ENCODE measurements at places on chromosomes 13 and 19.

GRCh38 chr19:45158503-45159209, 2.1 kb downstream of the NKPD1 start:
- DNase-seq = no peak

DNA sequence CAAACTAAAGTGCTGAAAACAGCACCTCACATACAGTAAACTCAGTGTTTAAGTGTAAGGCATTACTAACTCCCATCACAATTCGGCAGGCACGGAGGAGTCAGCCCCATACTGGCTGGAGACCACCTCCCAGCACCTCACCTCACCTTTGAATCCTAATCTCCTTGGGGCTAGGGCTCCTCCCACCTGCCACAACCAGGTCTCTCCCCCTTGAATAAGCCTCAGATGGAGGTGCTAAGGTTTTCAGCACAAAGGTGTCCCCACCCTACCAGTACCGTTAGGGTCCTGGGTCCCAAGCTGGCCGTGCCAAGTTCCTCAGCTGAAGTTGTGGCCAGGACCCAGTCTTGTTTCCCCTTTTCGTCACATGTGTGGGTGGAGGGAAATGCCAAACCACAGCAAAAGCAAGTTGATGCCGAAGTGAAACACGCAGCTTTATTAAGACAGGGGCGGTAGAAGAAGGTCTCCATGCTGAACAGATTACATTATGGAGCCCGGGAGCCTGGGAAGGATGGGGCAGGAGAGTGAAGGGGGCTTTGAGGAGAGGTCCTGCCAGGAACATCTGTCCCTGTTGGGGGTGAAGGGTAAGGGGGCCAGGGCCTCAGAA, at the start of gene IGFLR1:
Gene IGFLR1, minus strand, starts transcription at position 332 of the 604 bp plus-strand sequence. CDS start 1,272 bp downstream, outside the sequence.
- DNase-seq = no peak

DNA sequence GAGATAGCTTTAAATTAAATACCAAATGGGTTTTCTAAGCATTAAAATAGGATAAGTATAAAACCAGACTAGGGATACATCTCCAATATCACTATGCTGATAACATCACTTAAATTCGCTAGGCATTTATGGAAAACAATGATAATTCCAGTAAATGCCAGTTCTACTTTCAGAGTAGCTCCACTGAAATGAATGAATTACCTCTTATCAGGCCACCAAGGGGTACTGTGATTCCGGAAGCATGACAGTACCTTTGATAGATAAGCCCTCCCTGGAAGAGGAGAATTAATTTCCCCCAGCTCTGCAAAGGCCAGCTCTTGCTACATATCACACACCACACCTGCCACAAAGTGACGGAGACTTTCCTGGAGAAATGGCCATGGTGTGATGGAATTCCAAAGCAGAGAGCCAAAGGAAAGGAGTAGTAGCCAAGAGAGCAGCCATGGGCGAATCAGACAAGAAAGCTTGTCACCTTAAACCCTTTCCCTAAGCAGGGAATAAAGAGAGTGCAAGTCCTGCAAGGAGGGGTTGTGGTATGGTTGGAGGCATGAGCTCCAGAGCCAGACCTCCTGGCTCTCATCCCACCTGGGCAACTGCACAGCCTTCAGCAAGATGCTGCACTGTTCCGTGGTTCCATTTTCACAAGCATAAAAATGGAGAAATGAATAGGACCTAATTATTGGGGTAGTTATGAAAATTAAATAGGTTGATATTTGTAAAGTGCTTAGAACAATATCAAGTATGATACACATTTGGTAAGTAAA, 423.1 kb downstream of the FGF14 start:
- no peak for DNase-seq

DNA sequence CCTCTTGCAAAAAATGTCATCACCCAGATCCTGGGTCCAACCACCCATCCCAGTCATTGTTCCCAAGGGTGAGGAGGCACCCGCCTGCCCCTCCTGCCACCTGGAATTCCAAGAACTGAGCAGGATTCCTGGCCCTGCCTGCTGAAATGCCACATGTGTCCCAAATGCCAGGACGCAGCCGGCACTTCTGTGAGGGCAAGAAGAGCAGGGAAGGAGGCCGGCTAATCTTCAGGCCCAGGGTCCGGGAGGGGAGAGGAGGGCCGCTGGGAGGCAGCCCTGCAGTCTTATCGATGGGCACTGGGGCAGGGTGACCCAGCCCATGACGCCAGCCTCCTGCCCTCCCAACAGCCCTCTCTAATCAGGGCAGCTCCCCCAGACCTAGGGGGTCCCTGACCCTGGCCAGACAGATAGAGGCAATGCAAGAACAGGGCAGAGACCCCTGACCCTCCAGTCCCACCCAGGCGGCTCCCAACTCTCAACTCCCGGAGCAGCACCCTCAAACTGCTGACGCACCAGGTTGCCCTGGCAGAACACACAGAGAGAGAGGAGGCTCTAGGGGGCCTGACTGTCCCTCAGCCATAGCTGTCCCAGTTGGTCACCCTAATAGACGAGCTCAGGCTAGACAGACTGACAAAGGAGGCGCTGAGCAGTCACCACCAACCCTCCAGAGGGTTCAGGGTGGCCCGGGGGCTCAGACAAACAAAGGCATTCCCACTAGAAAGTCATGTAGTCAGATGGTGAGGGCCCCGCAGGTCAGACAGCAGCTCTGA, 1.5 kb downstream of the MFSD12 start:
- no peak for DNase-seq

- no peak for DNase-seq
Observed at GRCh38 chr13:22487932-22488331, 692.8 kb upstream of the SGCG start.

GRCh38 chr13:51154029-51154555, 43.0 kb upstream of the C13orf42 start:
- no peak for DNase-seq

DNA sequence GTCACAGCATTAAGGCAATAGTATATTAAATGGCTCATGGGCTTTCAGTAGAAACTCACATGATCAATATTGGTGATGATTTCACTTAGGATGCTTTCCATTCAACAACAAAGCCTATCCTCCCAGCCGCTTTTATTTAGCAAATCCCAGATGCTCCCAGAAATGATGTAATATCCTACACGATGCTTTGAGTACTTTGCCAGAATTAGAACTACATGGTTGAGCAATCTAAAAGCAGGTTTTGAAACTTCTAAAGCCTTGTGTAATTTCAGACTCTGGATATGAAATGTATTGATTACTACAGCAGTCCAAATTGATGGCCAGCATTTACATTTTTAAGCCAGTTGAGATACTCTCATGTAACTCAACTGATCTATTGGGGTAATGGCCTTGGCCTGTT, 13.6 kb downstream of the DLEU7 start:
- DNase-seq = no peak

DNA sequence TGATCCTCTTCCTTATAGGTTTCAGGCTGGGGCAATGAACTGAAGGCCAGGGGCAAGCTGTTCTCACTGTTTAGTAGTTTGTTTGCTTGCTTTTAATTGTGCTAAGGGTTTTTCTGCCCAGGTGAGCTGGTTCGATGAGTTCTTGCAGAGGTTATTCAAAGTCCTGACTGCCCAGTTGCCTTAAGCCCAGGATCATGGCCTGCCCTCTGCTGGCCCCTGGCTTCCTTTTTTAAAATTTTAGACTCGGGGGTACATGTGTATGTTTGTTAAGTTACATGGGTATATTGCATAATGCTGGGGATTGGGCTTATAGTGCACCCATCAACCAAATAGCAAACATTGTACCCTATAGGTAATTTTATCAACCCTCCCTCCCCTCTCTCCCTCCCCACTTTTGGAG, 65.7 kb downstream of the ZNF536 start:
- no peak for DNase-seq

DNA sequence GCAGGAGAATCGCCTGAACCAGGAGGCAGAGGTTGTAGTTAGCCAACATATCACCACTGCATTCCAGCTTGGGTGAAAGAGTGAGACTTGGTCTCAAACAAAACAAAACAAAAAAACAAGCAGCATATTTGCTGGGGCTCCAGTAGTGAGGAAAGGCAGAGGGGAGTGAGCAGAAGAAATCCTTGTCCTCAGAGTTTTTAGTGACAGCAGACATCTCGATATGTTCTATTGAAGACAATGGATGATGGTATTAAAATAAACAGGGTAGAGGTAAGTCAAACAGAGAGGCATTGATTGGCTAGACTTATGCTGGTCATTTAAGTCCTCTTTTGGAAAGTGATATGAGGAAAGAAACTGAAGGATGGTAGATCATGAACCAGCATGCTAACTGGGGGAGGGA, 19.0 kb downstream of the NLRP7 start:
- no peak for DNase-seq

DNA sequence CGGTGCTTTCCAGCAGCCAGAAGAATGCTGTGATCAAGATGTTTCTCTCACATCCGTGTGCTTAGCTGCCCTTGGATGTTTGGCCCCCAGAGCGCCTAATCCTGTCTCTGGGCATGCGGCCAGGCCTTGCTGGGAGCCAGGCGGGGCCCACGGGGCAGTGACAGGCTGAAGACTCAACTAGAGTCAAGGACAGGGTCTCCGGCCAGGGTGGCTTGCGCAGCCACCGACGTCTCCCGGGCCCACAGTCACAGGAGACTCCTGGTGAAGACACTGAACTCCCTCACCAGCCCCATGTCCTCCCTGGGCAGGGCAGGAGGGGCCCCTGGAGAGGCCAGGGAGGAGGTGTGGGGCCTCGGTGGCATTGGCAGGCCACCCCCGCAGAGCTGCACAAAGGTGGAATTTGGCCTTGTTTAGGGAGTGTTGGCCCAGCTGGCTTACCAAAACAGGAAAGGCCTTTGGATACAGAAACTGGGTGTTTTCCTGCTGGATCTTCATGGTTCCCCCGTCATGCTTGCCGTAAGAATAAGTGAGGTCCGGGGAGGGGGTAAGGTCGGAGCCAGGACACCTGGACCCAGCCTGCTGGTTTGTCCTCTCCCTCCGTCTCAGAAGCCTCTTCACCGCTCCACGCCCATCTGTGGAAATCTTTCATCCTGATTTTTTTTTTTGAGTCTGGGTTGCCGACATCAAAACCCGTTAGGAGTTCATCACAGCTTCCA, 10.0 kb upstream of the NDUFS7 start:
- no peak for DNase-seq

- DNase-seq = peak; percentile 54
Observed at GRCh38 chr13:39779337-39780265, 124.1 kb downstream of the COG6 start.

GRCh38 chr19:6209680-6210079, 70.1 kb downstream of the MLLT1 start:
- no peak for DNase-seq

GRCh38 chr13:76816394-76816793, 69.8 kb downstream of the KCTD12 start:
- no peak for DNase-seq

GRCh38 chr13:28440774-28441504, 54.0 kb downstream of the FLT1 start:
- DNase-seq = no peak

DNA sequence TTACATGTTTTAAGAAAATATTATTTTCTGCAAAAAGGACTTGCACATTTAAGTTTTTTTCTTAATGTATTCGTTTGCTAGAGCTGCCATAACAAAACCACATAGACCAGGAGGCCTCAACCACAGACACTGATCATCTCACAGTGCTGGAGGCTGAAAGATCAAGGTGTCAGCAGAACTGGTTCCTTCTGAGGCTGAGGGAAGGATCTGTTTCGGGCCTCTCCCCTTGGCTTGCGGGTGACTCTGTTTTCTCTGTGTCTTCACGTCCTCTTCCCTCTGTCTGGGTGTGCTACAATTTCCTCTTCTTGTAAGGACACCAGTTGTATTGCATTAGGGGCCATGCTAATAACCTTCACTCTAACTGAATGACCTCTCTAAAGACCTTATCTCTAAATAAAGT, 364.2 kb downstream of the IRS2 start:
- DNase-seq = no peak

GRCh38 chr13:50409220-50409619, 394.0 kb downstream of the KCNRG start:
- DNase-seq = no peak

- DNase-seq = no peak
Observed at GRCh38 chr13:21020176-21020575, 41.2 kb downstream of the LATS2 start.

- no peak for DNase-seq
Observed at GRCh38 chr13:77415253-77416071, 88.6 kb upstream of the MYCBP2 start.

GRCh38 chr13:49667773-49668172, 23.5 kb downstream of the EBPL start:
- DNase-seq = no peak

DNA sequence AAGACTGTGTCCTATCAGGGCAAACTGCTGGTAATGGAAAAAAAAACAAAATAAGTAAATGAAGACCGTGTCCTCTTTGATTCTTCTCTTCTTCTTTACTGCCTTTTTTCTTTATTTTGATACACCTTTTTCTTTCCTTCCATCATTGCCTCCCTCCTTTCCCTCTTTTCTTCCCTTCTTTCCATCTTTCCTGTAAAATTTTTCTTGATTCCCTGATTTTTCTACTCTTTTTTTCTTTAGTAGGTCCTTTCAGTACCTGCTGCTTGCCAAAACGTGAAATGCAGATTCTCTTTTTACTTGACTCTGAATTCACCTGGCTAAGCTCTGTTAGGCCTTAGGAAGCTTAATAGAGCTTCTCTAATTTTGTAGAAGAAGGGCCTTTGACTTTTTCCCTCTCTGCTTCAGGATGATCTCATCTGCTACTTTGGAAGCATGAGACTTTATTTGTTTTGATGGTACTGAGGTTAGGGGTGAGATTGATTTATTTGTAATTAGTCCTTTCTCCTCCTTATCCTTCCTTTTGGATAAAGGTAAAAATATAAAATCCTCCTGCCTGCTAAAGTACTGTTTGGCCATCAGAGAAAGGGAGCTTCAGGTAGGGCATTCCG, 19.2 kb downstream of the LSM14A start:
- no peak for DNase-seq

DNA sequence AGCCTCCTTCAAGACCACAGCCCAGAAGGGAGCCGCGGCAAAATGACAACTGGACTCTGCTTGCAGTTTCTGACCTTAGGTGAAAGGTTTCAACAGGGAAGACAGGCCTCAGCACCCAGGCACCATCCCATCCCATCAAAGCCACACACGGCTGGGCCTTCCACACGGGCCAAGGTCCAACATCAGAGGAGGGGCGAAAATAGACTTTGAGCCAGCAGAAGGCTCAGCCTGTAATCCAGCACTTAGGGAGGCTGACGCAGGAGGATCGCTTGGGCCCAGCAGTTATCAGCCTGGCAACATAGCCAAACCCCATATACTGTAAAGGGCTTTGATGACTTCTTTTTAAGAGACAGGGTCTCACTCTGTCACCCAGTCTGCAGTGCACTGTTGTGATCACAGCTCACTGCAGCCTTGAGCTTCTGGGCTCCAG, 26.8 kb upstream of the TINCR start:
- no peak for DNase-seq
